ENCODE measurements at places on chromosomes 11 and 22.

- no peak for DNase-seq
Observed at GRCh38 chr11:27618281-27618915, 81.9 kb downstream of the BDNF start.

DNA sequence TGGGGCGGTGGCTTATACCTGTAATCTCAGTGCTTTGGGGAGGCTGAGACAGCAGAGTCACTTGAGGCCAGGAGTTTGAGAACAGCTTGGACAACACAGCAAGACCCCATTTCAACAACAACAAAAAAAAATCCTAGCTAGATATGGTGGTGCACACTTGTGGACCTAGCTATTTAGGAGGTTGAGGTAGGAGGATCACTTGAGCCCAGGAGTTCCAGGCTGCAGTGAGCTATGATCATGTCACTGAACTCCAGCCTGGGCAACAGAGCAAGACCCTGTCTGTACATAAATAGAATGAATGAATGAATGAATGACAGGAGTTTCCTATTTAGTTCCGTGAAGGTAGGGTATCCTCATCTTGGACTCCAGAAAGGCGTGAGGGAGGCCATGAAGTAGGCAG lies 107.0 kb downstream of the OSBP2 start:
- DNase-seq = no peak

GRCh38 chr11:108525161-108525560 lies 27.0 kb upstream of the POGLUT3 start:
- DNase-seq = no peak

GRCh38 chr11:27696115-27696514 lies 4.1 kb downstream of the BDNF start:
- no peak for DNase-seq

DNA sequence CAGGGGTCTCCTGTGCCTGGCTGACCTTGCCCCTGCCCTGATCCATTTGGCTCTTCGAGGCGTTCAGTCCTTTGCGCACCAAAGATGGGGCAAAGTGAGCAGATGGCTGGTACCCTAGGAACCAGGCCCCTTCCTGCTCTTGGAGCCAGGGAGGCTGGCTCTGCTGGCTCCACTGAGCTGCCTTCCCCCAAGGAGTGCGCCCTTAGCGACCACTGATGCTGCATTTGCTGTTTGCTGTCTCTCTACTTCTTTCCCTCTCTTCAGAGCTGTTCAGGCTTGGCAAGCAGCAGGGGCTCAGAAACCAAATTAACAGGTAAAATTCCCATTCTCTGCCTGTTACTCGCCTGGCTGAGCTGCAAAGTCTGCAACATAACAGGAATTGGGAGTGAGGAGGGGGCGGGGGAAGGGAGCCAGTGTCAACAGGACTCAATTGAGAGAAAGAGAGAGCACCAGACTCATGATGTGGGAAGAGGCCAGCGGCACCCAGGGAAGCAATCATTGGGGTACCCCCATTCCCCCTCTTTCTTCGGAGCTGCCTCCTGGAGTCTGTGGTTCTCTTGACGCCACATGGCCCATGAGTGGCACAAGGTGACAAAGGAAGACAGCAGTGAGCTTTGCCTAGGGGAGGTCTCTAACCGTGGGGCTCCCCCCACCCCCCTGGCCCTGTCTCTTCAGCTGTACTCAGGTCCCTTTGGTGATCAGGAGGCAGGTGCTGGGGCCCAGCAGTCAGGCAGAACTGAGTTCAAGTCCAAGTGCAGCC lies 102.3 kb downstream of the TP53I11 start:
- peak; percentile 65 for DNase-seq

DNA sequence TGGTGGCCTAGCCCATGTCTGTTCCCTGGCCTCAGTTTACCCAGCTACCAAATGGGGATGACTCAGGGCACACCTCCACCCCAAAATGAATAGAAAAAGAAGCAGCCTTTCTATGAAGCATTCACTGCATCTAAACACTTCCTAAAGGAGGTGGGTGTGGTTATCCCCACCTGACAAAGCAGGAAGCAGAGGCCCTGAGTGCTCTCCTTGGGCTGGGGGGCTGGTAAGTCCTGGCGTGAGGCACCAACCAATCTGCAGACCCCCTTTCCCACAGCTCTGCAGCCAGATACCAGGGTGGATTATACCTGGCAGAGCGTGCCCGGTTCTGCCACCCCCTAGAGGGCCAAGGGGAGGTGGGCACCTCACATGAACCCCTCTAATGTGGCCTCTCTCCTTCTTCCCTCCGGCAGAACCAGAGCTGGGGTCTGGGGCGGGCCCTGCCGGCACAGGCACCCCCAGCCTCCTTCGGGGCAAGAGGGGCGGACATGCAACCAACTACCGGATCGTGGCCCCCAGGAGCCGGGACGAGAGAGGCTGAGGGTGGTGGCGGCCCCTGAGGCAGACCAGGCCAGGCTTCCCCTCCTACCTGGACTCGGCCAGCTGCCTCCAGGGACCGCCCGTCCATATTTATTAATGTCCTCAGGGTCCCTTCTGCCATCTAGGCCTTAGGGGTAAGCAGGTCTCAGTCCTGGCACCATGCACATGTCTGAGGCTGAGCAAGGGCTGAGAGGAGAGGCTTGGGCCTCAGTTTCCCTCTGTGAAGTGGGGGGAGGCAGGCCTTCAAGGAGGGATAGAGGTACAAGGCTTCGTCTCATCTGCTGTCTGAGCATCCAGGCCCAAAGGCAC lies 9.2 kb downstream of the RHBDD3 start:
- no peak for DNase-seq

DNA sequence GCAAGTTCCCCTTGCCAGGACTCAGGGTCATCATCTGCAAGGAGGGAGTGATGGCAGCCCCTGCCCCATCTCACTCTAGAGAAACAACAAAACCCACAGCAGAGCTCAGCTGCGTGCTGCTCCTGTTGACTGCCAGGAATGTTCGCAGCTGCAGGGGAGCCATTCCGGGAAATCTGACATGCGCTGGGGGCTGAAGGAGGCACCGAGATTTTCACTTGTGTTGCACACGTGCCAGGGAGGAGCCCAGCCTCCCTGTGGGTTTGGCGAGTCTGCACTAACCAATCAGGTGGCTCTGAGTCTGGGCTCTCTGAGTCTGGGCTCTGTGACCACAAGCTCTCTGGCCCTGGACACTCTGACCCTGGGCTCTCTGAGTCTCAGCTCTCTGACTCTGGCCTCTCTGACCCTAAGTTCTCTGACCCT lies 10.5 kb downstream of the FGF3 start:
- DNase-seq = peak; percentile 72

DNA sequence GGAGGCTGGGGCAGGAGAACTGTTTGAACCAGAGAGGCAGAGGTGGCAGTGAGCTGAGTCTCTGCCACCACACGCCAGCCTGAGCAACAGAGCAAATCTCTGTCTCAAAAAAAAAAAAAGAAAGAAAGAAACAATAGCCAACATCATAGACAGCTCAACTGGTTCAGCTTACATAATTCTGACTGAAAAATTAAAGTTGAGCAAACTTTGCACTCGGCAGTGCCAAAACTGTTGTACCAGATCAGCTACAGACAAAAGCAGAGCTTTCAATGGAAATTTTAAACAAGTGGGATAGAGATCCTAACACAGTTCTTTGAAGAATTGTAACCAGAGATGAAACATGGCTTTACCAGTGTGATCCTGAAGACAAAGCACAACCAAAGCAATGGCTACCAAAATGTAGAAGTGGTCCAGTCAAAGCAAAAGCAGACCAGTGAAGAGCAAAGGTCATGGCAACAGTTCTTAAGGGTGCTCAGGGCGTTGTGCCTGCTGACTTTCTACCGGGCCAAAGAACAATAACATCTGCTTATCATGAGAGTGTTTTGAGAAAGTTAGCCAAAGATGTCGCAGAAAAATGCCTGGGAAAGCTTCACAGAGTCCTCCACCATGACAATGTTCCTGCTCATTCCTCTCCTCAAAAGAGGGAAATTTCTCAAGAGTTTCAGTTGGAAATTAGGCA lies 59.3 kb downstream of the TTC28 start:
- DNase-seq = no peak

- DNase-seq = no peak
Observed at GRCh38 chr11:19767627-19768151, 55.1 kb downstream of the NAV2 start.

DNA sequence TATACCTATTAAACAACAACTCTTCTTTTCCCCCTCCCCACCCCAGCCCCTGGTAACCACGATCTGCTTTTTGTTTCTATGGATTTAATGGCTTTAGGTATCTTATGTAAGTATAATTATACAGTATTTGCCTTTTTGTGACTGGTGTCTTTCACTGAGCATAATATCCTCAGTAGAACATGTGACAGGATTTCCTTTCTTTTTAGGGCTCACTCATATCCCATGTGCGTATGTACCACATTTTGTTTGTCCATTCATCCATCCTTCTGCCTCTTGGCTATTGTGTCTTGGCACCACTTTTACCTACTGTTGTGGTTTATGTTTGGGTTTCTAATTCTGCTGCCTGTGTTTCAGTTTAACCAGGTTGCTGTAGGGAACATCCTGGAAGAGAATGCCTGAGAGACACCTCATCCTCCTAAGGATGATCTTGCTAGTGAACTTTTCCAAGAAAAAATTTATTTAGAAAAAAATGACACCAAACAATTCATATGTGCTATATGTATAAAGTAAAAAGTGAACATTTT lies 77.6 kb upstream of the SESN3 start:
- DNase-seq = no peak

- DNase-seq = no peak
Observed at GRCh38 chr11:122796128-122796717, 42.1 kb upstream of the CRTAM start.

- DNase-seq = peak; percentile 57
Observed at GRCh38 chr11:84720706-84721402, 906.3 kb downstream of the DLG2 start.

DNA sequence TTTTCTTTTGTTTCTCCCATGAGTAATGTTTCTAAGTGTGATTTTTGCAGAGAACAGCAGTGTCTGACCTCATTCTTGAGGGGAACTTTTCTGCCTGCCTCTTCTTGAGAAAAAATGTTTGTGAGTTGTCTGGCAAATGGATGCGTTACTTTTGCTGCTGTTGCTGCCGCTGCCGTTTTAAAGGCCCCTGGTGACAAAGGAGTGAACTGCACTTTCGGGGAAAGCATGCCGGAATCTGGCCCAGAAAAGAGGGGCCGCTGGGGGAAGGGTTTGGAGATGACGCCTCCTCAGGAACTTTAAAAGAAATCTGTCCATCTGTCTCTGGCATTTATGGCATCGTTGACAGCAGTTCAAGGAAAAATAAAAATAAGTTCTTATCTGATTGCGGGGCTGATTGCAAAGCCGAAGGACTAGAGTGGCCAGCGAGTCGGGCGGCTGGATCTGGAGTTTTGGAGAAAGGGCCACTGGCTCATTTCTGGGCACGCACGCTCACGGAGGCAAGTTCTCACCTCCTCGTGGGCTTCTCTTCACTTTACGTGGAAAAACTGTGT lies 16.5 kb downstream of the ZBTB16 start:
- peak; percentile 87 for DNase-seq

DNA sequence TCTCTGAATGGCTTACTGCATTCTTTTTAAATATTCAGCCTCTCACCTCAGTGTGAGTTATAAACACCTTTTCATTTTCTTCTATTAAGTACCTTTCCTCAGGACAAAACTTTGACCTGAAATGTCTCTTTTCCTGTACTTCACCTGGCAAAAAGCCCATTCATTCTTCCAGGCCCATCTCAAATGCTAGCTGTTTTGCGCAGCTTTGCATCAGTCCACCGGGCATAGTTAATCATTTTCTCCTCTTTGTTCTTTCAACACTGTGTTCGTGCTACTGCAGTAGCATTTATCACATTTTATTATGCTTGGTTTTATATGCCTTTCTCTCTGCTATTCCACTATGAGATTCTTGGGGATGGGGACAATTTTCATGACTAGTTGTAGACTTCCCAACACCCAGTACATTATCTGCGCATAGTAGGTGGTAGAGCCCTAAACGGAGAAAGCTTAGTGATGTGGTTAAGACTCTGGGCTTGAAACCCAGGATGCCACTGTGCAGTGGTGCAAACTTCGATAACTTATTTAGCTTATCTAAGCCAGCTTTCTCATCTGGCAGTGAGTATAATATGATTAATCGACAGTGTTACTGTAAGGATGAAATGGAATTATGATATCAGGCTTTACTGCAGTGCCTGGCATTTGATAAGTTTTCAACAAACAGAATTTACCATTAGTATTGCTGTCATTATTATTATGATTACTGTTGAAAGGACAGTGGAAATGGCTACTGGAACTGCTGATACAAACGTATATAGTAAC lies 695.7 kb downstream of the NELL1 start:
- DNase-seq = no peak

- no peak for DNase-seq
Observed at GRCh38 chr22:32809786-32810554, 8.5 kb downstream of the TIMP3 start.

DNA sequence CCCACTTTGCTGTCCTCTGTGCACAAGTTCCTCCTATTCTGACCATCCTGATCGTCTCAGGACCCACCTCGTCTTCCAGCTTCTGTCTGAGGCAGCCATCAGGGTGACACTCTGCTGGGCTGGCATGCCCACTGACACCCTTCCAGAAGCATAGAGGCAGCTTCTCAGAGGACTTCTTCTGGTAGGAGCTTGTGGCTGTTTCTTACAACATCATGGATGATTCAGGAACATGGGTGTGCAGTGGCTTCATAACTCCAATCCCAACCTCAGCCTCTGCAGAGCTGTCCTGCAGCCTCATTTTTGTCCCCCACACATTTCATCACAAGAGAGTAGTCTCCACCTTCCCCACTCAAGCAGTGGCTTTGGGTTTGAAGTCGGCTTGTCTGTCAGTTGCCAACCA lies 20.9 kb upstream of the CTR9 start:
- DNase-seq = no peak

DNA sequence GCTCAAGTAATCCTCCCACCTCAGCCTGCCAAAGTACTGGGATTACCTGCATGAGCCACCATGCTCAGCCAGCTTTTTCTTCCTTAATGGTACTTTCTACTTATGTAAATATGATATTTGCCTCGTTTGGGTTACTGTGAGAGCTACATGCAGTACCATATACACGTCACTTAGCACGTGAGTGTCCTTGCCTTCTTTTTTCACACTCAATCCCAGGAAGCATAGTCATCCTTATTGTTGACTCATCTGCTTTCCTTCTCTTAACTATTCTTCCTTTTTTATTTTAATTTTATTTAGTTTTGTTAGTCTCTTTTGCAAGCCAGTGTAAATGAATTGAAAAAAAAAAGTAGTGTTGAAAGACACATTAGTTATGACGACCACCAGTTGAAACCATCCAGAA lies 205.9 kb downstream of the HIPK3 start:
- DNase-seq = no peak

- no peak for DNase-seq
Observed at GRCh38 chr11:38530226-38530625, 1932.2 kb upstream of the RAG2 start.

GRCh38 chr11:16211407-16211806 lies 144.9 kb downstream of the SOX6 start:
- no peak for DNase-seq

GRCh38 chr22:48389916-48390315 lies 1437.8 kb downstream of the BRD1 start:
- DNase-seq = no peak

DNA sequence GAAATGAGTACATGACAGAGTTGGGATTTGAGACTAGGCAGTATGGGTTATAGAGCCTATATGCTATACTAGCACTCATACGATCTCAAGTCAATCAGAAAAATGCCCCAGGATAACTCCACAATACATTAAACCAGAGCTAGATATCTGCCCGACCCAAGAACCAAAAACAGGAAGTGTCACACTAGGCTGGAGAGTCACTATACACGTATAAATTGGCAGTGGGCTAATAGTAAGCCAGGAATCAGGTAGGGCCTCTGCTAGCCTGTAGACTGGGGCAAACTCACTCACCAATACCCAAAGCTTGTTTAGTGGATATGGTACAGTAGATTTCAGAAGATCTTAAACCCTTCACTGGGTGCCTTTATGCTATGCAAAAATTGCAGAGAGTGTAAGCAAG lies 16.2 kb upstream of the EIF4G2 start:
- no peak for DNase-seq

Data from eye (tissue), 1 donor.